ENCODE measurements at places on chromosomes 2 and 18.

DNA sequence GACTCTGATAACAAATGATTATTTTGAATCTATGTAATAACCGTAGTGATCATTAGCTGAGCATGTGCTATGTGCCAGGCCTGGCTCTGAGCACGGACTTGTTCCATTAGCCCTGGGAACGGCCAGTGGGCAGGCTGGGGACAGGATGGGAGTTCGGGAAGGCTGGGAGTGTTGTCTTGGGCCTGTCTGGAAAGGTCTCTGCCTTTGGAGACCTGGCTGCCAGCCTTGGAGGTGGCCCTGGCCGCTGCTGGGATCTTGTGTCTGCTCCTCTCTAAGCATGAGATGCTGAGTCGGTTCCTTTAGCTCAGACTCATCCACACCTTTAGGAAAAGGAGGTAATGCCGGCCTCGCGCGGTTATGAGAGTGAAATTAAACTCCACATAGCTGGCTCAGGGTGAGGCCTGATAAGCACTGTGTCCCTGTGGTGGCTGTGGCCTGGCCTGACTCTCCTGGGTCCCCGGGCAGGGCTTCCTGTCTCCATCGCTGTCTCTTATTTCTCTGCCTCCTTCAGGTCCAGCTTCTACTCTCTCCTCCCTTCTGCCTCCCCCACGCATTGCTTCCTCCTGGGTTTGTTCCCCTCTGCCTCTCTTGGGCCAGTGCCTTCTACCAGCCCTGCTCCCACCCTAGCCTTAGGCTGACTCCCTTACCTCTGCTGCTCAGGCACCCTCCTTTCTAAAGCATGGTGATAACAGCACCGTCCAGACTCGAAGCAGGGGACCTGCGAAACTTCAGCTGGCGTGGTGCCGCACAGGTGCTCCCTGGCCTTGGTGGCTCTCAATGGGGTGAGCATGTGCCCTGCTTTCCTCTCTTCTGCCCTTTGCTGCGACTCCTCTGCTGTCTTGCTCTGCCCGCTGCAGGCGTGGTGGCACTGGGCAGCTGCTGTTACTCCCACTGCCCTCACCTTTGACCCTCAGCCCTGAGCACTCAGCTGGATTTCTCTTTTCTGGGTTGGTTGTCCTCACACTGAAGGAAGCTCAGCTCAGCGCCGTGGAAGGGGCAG lies 41.8 kb downstream of the NCK2 start:
- DNase-seq: no peak

DNA sequence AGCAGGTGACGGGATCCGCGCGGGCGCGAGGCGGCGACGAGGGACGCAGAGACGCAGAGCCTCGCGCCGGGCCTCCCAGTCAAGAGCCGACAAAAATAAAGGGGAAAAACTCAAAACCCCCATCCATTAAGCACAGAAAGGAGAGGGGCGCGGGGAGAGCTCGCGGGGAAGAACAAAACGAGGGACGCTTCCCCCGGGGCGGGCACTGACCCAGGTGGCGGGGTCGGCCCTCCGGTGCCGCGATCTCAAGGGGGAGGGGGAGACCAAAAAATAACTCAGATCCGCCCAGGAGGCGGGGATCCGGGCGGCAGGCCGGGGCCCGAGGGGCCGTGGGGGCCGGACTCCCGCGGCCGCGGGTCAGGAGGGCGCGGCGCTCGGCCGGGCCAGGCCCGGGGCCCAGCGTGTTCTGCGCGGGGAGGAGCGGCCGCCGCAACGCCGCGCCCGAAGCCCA lies 597 bp downstream of the RNF103 start:
- DNase-seq: no peak

DNA sequence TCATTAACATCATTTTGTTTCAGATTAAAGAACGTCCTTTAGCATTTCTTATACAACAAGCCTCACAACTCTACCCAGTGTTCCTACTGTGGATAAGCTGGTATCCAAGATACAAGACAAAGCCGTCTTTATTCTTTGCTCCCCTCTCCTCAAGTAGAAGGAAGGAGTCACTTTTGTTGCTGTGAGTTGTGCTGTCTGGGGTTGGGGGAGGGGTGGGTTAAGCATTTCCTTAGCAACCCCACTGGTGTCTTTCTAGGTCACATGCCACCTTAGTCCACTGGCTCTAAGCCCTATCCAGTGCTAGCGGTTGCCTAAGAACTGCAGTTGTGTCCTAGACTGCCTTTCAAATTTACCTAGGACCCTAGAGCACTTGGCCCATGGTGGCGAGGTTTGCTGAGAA lies 155.6 kb upstream of the PIEZO2 start:
- no peak for DNase-seq

GRCh38 chr2:218218268-218219185 lies 1.5 kb downstream of the ARPC2 start:
- DNase-seq: no peak

DNA sequence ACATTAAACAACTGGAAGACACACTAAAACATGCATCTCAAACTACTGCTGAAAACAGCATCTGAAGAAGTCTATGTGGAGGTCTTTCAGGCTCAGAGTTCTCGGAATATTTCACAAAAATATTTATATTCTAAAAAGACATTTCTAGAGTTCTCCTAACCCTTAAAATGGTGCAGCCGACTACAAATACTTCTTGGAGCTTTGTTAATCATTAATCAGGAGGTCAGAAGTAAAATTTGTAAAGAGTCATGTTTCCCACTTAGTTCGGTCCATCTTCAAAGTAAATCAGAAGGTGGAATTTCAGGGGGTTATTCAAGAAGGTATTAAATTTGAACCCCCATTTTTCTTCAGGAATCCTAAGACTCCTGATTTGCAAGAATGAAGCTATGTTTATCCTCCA lies 72.7 kb downstream of the FAM228A start:
- DNase-seq: no peak

- no peak for DNase-seq
Measured at GRCh38 chr2:191347881-191348280, 102.7 kb downstream of the MYO1B start.

- DNase-seq: no peak
Measured at GRCh38 chr2:88188748-88189147, 18.6 kb downstream of the THNSL2 start.

- DNase-seq: no peak
Measured at GRCh38 chr2:70516596-70516995, 37.0 kb downstream of the TGFA start.
